ENCODE measurements at places on chromosomes 12 and 14.

- no peak for DNase-seq
Measured at GRCh38 chr14:104844306-104845032, 20.6 kb upstream of the CEP170B start.

- no peak for DNase-seq
Measured at GRCh38 chr12:80442426-80443222, 1.4 kb upstream of the PTPRQ start.

GRCh38 chr14:101058571-101058970 is 155.0 kb upstream of the RTL1 start:
- DNase-seq: no peak

- no peak for DNase-seq
Measured at GRCh38 chr14:49367696-49368095, 218.5 kb downstream of the RPS29 start.

DNA sequence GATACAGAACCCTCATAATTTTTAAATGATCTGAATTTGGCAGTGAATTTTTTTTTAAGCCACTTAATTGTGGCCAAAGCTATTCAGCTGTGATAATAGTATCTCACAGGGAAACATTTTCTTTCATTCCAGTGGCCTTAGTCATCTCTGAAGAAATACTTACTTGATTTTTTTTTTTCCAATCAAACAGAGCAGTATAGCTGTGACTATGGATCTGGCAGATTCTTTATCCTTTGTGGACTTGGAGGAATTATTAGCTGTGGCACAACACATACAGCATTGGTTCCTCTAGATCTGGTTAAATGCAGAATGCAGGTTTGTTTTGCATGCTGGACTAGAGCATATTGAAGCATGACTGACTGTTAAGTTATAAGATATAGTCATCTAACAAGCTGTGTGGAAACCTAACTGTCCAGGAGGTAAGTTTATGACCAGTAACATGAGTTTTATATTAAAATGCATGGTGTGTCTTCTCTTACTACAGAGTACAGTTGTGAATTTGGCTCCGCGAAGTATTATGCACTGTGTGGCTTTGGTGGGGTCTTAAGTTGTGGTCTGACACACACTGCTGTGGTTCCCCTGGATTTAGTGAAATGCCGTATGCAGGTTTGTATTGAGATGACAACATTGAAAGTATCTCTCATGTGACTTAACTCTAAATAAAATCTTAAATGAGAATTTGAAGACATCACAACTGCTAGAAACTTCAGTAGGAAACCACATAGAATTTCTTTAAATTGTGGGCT is 1.9 kb downstream of the SLC25A3 start:
- no peak for DNase-seq

DNA sequence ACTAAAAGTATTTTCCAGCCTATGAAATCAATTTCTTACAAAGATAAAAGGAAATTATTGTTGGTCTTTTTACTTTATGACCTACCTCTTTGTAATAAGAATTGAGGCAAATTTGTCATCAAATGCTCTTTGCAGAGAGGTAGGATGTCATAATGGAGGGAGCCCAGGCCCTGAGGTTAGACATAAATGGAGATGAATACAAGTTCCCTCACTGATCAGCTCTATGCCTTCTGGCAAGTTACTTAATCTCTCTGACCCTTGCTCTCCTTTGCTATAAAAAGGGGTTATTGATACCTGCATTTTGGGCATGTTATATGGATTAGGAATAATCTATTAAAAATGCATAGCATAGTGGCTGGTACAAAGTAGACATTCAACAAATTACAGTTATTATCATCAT is 146.9 kb upstream of the KRR1 start:
- no peak for DNase-seq
